ENCODE measurements at places on chromosomes 4 and X. TPM values are rescaled to one million over a fixed set of nuclear protein-coding genes. Genes with fewer than 3 reads are reported as not detected.

DNA sequence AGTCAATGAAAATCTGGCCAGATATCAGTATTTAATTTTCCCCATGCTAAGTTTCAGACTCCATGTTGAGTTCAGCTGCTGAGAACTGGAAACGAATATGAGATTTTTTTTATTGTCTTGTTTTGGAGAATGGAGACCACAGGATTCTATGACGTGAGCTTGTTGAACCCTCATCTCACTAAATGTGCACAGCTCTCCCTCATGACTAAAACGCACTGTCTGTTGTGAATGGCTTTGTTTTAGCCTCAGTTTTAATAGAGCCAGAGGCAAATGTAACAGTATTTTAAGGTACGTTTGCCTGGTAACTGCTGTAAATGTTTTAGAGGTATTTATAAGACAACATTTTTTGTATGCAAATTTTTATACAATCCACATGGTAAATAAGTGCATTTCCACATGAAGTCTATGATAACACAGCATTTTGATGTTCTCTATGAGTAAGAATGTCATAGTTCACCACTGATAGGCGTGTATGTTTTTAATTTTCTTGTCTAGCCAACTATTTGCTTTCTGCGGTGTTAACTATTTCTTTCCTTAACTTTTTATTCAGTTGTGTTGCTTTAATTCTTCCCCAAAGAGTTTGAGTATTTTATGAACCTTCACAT lies 1159.3 kb upstream of the TENM3 start:
- H3K4me3 ChIP-seq: no peak overlapping the region
- H3K36me3 ChIP-seq: no peaks in the 10 kb centered on the region
- no peak overlapping the region for H3K27ac ChIP-seq
- no peaks in the 10 kb centered on the region for H3K4me1 ChIP-seq
- H3K27me3 ChIP-seq: no peaks in the 10 kb centered on the region
- DNase-seq: no peak

Gene TRPC5OS
- total RNA-seq: not detected

DNA sequence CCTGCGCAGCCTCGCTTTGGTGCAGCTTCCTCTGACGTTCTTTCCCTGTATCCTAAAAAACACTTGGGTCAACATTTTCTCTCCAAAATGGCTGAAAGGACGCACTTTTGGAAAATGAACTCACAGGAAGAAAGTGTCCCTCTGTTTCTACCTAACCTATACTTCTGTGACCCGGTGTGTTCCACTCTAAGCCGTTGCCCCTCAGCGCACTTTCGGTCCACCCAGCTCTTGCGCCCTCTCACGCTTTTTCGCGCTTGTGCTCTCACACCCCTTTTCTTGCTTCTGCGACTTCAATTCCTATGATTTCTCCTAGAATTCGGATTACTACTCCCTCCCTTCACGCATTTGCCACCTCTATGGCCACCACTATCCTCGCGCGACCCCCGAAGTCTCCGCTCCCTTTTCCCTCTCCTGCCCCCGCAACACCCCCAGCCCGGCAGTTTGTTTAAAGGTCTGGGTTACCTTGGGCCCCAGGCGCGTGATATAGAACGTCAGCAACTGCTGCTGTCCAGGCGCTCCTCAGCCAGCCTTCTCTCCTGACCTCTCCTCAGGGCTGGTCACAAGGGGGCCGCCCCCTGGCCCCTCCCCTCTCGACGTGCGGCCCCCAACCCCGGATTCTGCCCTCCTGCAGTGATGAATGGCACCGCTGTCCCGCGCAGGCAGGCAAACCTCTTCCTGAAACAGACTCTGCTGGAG lies at the start of gene USP51:
Gene USP51, minus strand, starts transcription at position 535 of the 696 bp plus-strand sequence. CDS start 909 bp downstream, outside the sequence.
- H3K27ac ChIP-seq: peak within 1 kb of the TSS; percentile 83
- no peaks in the 10 kb centered on the region for H3K27me3 ChIP-seq
- H3K4me1 ChIP-seq: peaks cover 10% of the 10 kb centered on the region
- DNase-seq: no peak
- H3K36me3 ChIP-seq: no peaks in the 10 kb centered on the region

Gene TAF7L
- total RNA-seq: not detected

DNA sequence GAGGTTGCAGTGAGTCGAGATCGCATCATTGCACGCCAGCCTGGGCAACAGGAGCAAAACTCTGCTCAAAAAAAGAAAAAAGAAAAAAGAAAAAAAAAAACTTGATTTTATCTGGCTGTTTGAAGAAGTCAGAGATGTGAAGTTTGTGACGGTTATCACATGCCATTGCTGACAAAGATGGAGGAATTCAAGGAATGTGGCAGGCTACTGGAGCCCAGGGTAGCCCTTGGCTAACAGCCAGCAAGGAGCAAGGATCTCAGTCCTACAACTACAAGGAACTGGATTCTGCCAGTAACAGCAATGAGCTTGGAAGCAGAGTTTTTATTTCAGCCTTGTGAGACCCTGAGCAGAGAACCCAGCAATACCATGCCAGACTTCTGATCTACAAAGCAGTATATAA lies 24.3 kb upstream of the TET2 start:
- H3K36me3 ChIP-seq: no peaks in the 10 kb centered on the region
- no peak for DNase-seq
- H3K4me3 ChIP-seq: no peak overlapping the region
- no peak overlapping the region for H3K27ac ChIP-seq
- H3K4me1 ChIP-seq: no peaks in the 10 kb centered on the region
- H3K27me3 ChIP-seq: no peaks in the 10 kb centered on the region

- no peaks in the 10 kb centered on the region for H3K36me3 ChIP-seq
- no peak overlapping the region for H3K4me3 ChIP-seq
- H3K27ac ChIP-seq: no peak overlapping the region
- no peaks in the 10 kb centered on the region for H3K27me3 ChIP-seq
Observed at GRCh38 chrX:25599061-25599460, 539.1 kb upstream of the MAGEB18 start.

- DNase-seq: no peak
- H3K4me1 ChIP-seq: no peaks in the 10 kb centered on the region
- no peak overlapping the region for H3K27ac ChIP-seq
- H3K36me3 ChIP-seq: no peaks in the 10 kb centered on the region
Observed at GRCh38 chr4:38925492-38926413, 58.1 kb downstream of the FAM114A1 start.

DNA sequence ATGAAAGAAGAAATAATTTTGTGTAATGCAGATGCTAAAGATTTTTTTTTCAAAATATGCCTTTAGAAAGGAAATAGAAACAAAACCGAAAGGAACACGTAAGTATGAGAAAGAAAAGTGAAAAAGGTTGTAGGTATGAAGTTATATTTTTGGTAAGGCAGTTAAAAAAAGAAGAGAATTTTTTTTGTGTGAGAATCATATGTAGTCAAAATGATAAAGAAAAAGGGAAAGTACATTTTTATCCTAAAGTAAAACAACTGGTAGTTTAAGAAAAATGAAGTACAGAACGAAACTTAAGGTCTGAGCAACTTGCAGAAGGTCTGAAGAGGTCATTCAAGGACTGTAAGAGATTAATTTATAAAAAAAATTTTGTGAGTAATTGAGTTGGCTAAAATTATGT lies 164.0 kb upstream of the TRAM1L1 start:
- no peaks in the 10 kb centered on the region for H3K4me1 ChIP-seq
- H3K27me3 ChIP-seq: no peaks in the 10 kb centered on the region

Gene BMP3
- not detected for total RNA-seq

Gene CXCL11
- total RNA-seq: not detected

DNA sequence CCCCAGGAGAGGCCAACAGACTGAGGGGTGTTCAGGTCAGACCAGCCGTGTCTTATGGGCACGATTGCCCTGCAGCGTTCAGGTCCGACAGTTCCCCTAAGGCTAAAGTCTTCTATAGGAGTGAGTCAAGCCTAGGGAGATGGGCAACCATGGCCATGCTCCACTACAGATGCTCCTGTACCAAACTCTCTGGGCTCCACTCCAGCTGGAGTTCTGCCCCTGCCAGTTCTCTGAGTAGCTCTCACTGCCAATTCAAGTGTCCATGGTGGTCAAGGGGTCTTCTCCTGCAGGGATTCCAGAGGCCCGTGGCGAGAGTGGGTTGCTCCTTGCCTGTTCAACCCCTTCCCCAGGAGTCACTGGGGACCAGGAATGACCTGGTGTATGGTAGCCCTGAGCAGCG lies 38.2 kb downstream of the BEX3 start:
- no peaks in the 10 kb centered on the region for H3K4me1 ChIP-seq
- H3K36me3 ChIP-seq: no peaks in the 10 kb centered on the region
- H3K27me3 ChIP-seq: no peaks in the 10 kb centered on the region
- no peak overlapping the region for H3K27ac ChIP-seq
- no peak for DNase-seq

- H3K27me3 ChIP-seq: no peaks in the 10 kb centered on the region
- peaks cover 48% of the 10 kb centered on the region for H3K4me1 ChIP-seq
Observed at GRCh38 chr4:2794486-2795299, 1.8 kb downstream of the SH3BP2 start.

Data from CD4-positive, alpha-beta memory T cell (primary cell).